ENCODE measurements at places on chromosomes 1 and 21. TPM values are rescaled to one million over a fixed set of nuclear protein-coding genes. Genes with fewer than 3 reads are reported as not detected.

- no peak for DNase-seq
- no peaks in the 10 kb centered on the region for H3K4me1 ChIP-seq
- H3K27ac ChIP-seq: no peak overlapping the region
- no peaks in the 10 kb centered on the region for H3K27me3 ChIP-seq
- no peak overlapping the region for H3K4me3 ChIP-seq
These were observed 738.8 kb downstream of the PTPRU start for GRCh38 chr1:29975036-29975694.

GRCh38 chr1:162487241-162487640, 10.4 kb upstream of the UHMK1 start:
- H3K27me3 ChIP-seq: peaks cover 25% of the 10 kb centered on the region
- H3K36me3 ChIP-seq: no peaks in the 10 kb centered on the region
- H3K27ac ChIP-seq: no peak overlapping the region

Gene KRTAP10-8
- total RNA-seq: not detected

GRCh38 chr1:74587888-74588287, 75.5 kb upstream of the LRRC53 start:
- no peak overlapping the region for H3K4me3 ChIP-seq
- no peak for DNase-seq
- H3K27ac ChIP-seq: no peak overlapping the region

Gene SIM2
- 0.05 TPM for total RNA-seq

- no peaks in the 10 kb centered on the region for H3K27me3 ChIP-seq
- no peak overlapping the region for H3K4me3 ChIP-seq
- no peak overlapping the region for H3K27ac ChIP-seq
These were observed 39.6 kb downstream of the ZBTB18 start for GRCh38 chr1:244090645-244091044.

- H3K27me3 ChIP-seq: no peaks in the 10 kb centered on the region
- H3K4me3 ChIP-seq: no peak overlapping the region
- no peaks in the 10 kb centered on the region for H3K36me3 ChIP-seq
- H3K4me1 ChIP-seq: no peaks in the 10 kb centered on the region
- H3K27ac ChIP-seq: no peak overlapping the region
These were observed 332.8 kb upstream of the ZRANB2 start for GRCh38 chr1:71413441-71414175.

DNA sequence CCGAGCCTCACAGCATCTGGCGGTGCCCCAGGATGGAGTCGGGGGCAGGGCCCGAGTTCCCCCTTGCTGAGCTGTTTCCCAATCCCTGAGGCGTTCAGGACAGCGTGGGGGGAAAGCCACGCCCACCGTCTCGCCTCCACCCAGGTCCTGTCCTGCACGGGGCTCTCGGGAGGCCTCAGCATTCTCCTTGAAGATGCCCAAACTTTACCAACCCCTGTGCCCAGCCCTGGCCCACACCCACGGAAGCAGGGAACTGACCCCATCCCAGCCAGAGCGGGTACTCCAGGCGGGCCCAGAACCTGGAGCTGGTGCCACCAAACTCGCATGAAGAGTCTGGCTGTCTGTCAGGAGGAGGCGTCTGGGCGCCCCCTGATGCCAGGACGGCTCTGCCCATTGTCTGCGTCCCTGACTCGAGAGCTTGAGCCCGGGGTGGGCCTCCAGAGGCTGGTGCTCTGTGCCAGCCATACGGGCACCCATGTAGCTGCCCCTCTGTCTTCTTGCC, 35.3 kb upstream of the POFUT2 start:
- no peak overlapping the region for H3K27ac ChIP-seq
- no peak overlapping the region for H3K4me3 ChIP-seq
- no peak for DNase-seq
- no peaks in the 10 kb centered on the region for H3K27me3 ChIP-seq
- H3K4me1 ChIP-seq: peaks cover 12% of the 10 kb centered on the region

DNA sequence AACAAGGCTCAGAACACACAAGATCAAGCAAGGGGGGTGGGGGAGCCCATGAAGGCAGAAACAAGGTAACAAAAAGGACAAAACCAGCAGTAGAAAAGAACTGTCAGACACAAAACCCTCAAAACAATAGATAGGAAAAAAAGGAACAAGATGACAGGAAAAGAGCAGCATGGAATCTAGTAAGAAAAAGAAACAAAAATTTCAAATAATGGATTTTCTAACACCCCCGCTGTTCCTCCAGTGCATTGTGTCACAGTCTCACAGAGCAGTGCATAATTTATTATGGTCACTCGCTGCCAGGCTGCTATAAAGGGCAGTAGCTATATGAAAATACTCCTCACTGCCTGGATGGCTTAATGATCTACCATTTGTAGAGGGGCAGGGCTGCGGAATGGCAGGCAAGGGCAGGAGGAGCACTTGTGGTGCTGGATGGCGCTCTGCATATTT, 567.9 kb downstream of the DPYD start:
- H3K27ac ChIP-seq: no peak overlapping the region
- no peak for DNase-seq
- H3K4me1 ChIP-seq: peaks cover 2% of the 10 kb centered on the region
- H3K4me3 ChIP-seq: no peak overlapping the region
- H3K36me3 ChIP-seq: peaks cover 2% of the 10 kb centered on the region

Gene MX1
- 723 TPM for total RNA-seq

GRCh38 chr1:47852006-47852718, 145.0 kb downstream of the TRABD2B start:
- H3K27me3 ChIP-seq: no peaks in the 10 kb centered on the region
- no peak for DNase-seq
- no peak overlapping the region for H3K27ac ChIP-seq

- no peak overlapping the region for H3K27ac ChIP-seq
- DNase-seq: no peak
- H3K4me3 ChIP-seq: no peak overlapping the region
- no peaks in the 10 kb centered on the region for H3K27me3 ChIP-seq
These were observed 123.7 kb upstream of the GJB5 start for GRCh38 chr1:34631126-34631525.

Gene MAP1LC3C
- total RNA-seq: not detected

Gene CCDC17
- 3.3 TPM for total RNA-seq

GRCh38 chr1:223364685-223365382, 858 bp upstream of the SUSD4 start:
- H3K27me3 ChIP-seq: peaks cover 52% of the 10 kb centered on the region
- no peaks in the 10 kb centered on the region for H3K36me3 ChIP-seq
- DNase-seq: no peak

DNA sequence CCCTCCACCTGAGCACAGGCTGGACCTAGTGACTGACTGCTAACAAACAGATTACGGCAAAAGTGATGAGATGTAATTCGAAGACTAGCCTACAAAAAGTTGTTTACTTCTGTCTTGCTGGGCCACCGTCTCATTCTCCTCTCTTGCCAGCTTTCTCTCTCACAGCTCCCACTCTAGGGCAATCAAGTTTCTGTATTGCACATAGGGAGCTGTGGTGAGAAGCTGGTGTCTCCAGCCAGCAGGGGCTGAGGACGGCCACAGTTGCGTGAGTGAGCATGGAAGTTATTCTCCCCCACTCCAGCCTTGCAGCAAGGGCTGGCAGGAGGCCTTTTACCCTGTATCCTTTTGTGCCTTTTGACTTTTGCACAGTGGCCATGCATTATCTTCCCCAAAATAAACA, 8.6 kb upstream of the COL6A2 start:
- H3K27ac ChIP-seq: no peak overlapping the region
- no peak overlapping the region for H3K4me3 ChIP-seq
- no peaks in the 10 kb centered on the region for H3K4me1 ChIP-seq
- no peak for DNase-seq
- H3K27me3 ChIP-seq: peaks cover 4% of the 10 kb centered on the region

Gene SPATA17
- total RNA-seq: not detected

GRCh38 chr21:32403201-32403777, 9.2 kb upstream of the EVA1C start:
- DNase-seq: peak; percentile 76
- peaks cover 15% of the 10 kb centered on the region for H3K4me1 ChIP-seq
- no peaks in the 10 kb centered on the region for H3K36me3 ChIP-seq
- no peak overlapping the region for H3K27ac ChIP-seq
- no peak overlapping the region for H3K4me3 ChIP-seq

DNA sequence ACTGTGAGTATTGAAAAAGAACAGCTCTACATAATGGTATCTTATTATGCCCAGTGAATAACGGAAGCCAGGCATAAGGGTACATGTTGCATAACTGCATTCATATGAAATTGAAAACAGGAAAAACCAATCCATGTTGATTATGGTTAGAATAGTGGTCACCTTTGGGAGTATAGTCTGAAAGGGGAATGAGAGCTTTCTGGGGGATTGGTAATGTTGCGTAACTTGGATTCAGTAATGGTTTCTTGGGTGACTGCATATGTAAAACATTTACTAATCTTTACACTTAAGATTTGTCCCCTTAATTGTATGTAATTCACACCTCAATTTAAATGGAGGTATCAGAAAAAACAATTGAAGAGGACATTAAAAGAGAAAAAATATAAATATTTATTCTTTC, 292.1 kb downstream of the LMO4 start:
- no peak overlapping the region for H3K4me3 ChIP-seq
- no peak for DNase-seq
- H3K27me3 ChIP-seq: no peaks in the 10 kb centered on the region
- H3K27ac ChIP-seq: no peak overlapping the region
- no peaks in the 10 kb centered on the region for H3K4me1 ChIP-seq

Gene SLC25A34
- total RNA-seq: 2.2 TPM

- H3K4me3 ChIP-seq: no peak overlapping the region
- no peak for DNase-seq
- no peaks in the 10 kb centered on the region for H3K36me3 ChIP-seq
- peaks cover 3% of the 10 kb centered on the region for H3K27me3 ChIP-seq
- no peak overlapping the region for H3K27ac ChIP-seq
- H3K4me1 ChIP-seq: no peaks in the 10 kb centered on the region
These were observed 23.5 kb upstream of the C1QA start for GRCh38 chr1:22612671-22613571.

- H3K36me3 ChIP-seq: peaks cover 30% of the 10 kb centered on the region
- H3K27ac ChIP-seq: no peak overlapping the region
- no peak for DNase-seq
These were observed 67.7 kb upstream of the MPC2 start for GRCh38 chr1:168004531-168004930.

GRCh38 chr1:203471841-203472240, 3.8 kb upstream of the PRELP start:
- no peaks in the 10 kb centered on the region for H3K4me1 ChIP-seq
- no peak overlapping the region for H3K27ac ChIP-seq
- H3K27me3 ChIP-seq: peaks cover 9% of the 10 kb centered on the region
- H3K36me3 ChIP-seq: no peaks in the 10 kb centered on the region
- no peak for DNase-seq

DNA sequence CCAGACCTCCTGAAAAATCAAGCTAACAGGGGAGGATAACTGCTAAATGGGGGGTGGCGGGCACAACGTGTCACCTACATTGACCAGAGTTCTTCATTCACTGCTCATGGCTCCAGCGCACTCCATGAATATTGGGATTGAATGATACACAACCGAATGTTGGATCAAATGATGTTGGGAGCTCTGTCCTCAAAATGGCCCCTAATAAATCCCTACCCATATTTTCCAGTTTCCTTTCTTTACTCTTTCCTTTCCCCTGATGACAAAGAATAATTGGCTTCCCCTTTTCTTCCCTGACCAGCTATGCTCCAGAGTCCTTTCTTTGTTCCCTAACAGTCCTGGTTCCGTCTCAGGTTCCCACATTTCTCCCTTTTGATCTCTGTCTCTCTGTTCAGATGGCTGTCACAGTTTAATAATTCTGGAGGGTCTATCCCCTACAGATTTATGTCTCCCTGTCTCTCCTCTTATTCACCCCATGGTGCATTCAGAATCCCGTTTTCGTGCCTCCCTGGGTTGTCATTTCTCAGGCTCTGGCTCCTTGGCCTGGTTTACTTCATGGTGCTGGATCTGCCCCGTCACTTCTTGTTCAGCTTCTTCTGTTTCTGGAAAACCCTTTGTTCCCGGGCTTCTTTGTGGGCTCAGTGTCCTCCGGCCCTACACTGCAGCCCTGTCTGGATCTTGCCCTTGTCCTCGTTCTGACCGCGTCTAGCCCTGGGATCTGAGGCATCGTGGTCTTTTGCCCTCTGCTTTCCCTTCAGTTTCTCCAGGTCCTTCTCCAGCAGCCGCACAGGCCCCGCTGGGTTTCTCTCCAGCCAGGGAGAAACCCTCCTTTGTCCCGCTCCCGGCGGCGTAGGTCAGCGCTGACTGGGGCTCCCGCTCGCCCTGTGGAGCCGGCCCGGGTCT, 78.3 kb downstream of the NDUFS5 start:
- peaks cover 31% of the 10 kb centered on the region for H3K4me1 ChIP-seq
- no peak for DNase-seq

Gene BATF3
- 12.5 TPM for total RNA-seq

DNA sequence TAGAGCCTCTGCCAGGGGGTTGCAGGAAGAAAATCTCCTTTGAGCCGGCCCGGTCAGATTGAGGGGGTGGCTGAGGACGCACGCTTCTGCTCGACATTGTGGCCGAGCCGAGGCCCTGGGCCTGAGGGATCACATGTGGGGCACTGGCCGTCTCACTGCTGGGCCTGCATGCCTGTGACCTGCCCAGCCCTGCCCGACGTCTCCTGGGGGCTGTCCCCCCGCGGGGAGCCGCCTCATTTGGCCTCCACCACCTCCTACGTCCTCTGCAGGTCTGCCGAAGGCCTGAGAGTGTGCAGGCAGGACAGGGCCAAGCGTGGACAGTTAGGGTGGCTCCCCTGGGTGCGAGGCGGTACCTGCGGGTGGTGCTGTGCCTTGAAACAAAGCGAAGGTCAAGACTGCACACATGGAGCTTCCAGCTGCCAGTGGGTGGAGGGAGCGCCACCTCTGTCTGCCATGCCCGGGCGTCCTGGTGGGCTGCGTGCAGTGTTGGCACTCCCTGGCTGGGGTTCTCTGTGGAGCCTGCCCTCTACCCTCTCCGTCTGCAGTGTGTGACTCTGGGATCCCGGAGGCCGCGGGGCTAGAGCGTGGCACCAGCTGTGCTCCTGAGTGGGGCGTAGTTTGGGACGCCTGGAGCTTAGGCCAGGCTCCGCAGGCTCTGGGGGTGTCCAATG, 51.7 kb downstream of the PCNT start:
- H3K4me1 ChIP-seq: no peaks in the 10 kb centered on the region
- no peak overlapping the region for H3K4me3 ChIP-seq
- no peak overlapping the region for H3K27ac ChIP-seq
- no peak for DNase-seq
- H3K27me3 ChIP-seq: no peaks in the 10 kb centered on the region

Gene RNU1-3
- 2,477 TPM for total RNA-seq

DNA sequence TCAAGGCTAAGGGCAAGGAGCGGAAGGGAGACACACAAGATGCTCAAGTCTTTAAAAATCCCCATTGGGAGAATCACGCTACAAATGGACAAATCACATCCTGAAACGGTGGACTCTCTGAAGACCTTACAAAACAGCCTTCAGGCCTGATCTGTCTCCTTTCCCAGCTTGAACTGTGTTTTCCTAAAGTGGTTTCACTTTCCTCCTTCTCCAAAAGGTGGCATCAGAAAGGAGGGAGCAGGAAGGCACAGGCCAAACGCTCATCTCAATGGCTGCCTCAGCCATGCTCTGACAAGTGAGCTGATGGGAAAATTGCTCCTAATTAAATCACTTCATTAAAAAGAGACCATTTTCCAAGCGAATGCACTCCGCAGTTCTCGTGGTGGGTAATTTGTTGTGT, 47.7 kb downstream of the UTP25 start:
- H3K27ac ChIP-seq: no peak overlapping the region
- H3K27me3 ChIP-seq: peaks cover 24% of the 10 kb centered on the region
- H3K36me3 ChIP-seq: no peaks in the 10 kb centered on the region

Measured in activated CD4-positive, alpha-beta T cell treated with anti-CD3 and anti-CD28 coated beads, Interleukin-2, amount 10 ng/mL, durations not matched to agents 7 days and 5 days (primary cell).